ENCODE measurements at places on chromosomes 5 and 9. TPM values are rescaled to one million over a fixed set of nuclear protein-coding genes. Genes with fewer than 3 reads are reported as not detected.

GRCh38 chr5:28808967-28809810 is 1770.8 kb upstream of the CDH9 start:
- no peak for DNase-seq

DNA sequence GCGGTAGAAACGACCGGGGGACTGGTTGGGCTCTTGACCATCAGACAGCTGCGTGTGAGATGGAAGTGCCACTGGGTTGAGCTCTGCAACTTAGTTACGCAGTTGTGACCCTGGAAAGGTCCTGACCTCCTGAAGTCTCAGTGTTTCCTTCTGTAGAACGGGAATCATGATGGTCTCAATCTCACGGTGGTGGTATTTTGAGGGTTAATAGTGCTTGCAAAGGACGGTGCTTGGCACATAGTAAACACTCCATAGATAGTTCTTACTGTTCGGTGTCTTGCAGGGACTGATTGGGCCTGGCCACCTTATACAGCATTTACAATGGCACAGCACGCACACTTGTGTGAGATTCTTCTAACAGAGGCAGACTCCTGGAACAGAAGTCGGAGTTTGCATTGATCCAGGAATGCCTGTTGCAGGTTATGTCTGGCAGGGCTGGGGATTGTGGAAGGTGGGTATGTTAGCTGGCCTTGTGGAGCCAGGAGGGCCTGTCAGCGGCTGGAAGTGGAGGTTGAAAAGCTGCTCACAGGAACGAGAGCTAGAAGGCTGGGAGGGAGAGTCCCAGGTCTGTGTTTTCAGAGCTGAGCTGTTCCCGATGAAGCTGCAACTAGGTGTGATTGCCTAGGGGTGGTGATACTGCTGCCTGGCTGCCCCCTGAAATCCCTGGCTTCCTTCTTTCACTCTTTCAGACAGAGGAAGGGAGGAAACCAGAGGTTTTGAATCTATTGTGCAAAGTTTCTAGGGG is 962 bp upstream of the TXN start:
- peak; percentile 19 for DNase-seq

- DNase-seq, result no peak
These were observed 87.3 kb downstream of the LHFPL2 start for GRCh38 chr5:78561261-78561660.

DNA sequence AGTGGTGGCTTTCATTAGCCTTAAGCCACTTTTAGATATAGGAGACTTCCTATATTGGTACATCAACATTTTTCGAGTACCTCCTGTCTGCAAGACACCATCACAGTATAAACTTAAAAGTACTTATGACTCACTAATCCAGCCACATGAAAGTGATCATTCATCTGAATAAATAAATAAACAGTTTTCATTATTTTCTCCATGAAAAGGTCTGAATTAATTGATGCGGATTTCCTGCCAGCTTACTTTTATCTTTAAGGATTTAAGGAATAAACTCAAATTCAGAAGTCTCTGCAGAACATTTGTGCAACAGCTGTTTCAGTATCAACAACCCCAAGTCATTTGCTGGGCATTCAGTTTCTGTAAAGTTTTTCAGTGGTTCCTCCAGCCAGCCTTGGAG is 4.0 kb downstream of the SAP30L start:
- no peak for DNase-seq

- DNase-seq, result no peak
These were observed 25.6 kb downstream of the TMEFF1 start for GRCh38 chr9:100498592-100498991.

- DNase-seq, result no peak
These were observed 29.9 kb downstream of the SKP1 start for GRCh38 chr5:134146651-134147518.

GRCh38 chr5:113064806-113065205 is 88.2 kb downstream of the DCP2 start:
- no peak for DNase-seq

DNA sequence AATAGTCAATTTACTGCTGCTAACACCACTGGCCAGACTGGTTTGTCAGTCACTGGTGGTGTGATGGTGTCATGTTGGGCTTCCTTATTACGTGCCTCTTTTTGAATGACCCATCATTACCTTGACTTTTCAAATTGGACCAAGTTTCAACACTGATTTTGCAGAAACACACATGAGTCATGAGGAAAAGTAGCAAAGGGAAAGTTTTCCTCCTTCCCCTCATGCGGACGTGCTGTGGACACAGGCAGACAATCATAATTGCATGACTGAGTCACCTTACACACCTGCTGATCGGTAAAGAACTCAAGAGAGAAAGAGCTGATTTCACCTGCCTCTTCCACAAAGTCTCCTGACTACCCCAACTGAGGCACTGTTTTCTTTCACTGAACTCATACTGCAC is 324.5 kb downstream of the ARRDC3 start:
- peak; percentile 32 for DNase-seq

- DNase-seq, result no peak
These were observed 613.5 kb downstream of the PDE4D start for GRCh38 chr5:59279979-59280378.

GRCh38 chr9:132731230-132731629 is 61.0 kb downstream of the GTF3C4 start:
- DNase-seq, result no peak

GRCh38 chr9:14315875-14316601 is 2.1 kb upstream of the NFIB start:
- peak; percentile 65 for DNase-seq

- DNase-seq, result no peak
These were observed 69.7 kb upstream of the RANBP3L start for GRCh38 chr5:36371366-36371765.

DNA sequence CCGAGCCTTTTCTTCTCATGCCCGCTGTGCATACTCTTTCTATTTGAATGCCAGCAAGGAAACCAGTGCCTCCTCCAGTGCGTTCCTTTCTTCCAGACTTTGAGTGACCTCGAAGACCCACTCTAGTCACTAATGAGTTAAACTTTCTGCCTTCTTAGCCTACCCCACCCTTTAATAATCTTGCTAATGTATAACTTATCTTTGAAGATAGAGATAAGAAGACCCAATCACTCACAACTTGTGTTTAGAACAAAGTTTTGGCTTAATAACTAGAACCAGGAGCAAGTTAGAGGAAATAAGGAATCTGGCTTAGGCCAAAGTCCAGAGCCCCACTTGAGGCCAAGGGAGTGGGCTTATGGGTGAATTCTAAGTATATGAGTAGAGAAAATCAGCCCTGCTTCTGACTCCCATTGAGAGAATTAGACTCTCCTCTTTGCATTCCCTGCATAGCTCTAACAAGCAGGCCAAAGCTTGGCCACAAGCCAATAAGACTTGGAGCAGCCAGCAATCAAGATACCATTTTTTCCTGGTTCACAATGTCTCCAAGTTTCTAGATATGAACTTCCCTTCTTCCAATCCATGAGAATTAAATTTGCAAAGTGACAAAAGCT is 181.5 kb upstream of the PIK3R1 start:
- DNase-seq, result peak; percentile 7

DNA sequence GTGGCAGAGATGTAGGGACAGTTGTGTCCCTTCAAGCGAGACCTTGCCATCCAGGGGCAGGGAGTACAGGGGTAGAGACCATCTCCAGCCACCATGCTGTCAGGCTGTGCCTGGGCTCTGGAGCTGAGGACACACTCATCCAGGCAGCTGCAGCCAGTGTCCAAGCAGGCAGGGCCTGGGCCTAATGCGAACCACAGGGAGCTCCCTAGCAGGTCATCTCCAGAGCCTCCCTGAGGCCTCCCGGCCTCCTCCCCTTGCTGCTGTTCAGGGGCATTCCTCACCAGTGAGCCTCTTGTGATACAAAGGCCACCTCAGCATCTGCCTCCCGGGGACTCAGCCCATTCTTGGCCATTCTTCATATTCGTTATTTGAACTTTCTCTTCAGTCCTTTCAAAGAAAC is 35.0 kb downstream of the TPPP start:
- DNase-seq, result no peak

- peak; percentile 37 for DNase-seq
These were observed 465.5 kb downstream of the DNAH5 start for GRCh38 chr5:13478831-13479465.

- no peak for DNase-seq
These were observed 294.2 kb upstream of the CYLC2 start for GRCh38 chr9:102700936-102701335.

DNA sequence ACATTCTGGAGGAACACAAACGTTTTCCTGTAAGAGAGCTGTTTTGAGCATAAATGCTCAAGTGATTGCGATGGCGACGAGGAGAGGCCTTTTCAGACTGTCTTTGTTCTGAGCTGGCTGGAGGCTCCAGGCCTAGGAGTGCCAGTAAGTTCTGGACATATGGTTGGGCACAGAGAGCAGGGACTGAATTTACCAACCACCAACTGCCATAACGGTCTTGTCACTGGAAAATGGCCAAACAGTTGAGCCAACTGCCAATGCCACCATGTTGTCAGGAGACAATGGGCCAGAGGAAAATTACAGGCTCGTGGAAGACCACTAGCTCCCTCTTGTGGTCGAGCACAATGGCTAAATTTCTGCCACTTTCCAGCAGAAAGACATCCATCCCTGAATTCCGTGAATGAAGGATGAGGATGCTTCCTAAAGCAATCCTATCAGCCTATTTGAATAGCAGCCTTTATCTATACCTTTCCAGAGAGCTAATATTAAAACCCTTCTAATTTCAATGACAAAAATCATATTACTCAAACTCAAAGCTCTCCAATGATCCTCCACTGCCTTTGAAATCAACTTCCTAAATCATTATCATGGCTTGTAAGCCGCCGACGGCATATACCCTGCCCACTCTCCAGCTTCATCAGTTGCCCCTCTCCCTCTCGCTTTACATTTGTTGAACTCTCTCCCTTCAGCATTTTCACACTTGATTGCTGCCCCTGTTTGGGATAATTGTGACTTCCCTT is 66.9 kb upstream of the GLIS3 start:
- peak; percentile 74 for DNase-seq

DNA sequence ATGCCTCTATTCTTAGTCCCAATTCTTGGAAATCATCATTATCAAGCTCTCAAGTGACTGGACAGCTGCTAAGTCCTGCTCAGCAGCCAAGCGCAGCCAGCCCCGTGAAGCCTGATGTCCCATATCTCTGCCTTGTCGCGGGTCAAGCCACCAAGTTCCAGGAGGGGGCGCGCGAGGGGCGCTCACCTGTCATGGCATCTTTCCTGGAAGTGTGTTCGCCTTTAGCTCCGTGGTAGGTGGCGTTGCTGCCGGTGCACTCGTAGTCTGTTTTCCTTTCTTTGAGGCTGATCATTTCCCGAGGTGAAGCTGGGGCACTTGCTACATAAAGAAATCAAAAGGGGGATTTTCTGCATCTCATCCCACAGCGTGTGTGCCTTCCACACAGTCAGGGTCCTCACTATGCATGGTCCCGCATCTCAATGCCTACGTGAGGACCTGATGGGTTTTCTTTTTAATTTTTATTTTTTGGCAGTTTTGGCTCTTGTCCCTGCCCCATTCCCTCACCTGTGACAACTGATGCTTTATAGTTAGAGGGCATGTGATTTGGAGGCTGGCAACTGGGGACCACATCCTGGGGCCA is 227.0 kb upstream of the DAP start:
- peak; percentile 50 for DNase-seq

DNA sequence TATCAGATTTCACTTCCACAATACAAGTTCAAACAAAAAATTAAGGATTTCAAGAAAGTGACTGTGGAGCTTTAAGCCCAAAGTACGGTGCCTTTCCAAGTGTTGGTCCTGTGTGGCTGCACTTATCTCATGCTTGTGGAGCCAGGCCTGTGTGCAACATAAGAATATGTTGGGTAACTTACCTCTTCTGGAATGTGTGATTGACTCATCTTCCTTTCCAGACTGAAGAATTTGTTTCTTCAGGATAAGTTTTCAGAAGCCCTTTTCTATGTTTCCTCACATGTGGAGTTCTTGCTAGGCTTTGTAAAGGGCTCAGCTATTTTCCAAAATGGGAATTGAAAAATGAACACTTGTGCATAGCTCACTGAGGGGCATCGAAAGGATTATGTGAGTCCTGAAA is 485.1 kb upstream of the PAPPA start:
- DNase-seq, result no peak

GRCh38 chr9:83920469-83920926 is 734 bp downstream of the KIF27 start:
- DNase-seq, result peak; percentile 60

GRCh38 chr9:113599646-113600022 is 136.1 kb downstream of the RGS3 start:
- DNase-seq, result peak; percentile 87

- DNase-seq, result no peak
These were observed 18.5 kb upstream of the SLC24A2 start for GRCh38 chr9:19807182-19807892.

- no peak for DNase-seq
These were observed 17.2 kb upstream of the HK3 start for GRCh38 chr5:176916337-176916736.

GRCh38 chr9:133602277-133602676 is 6.9 kb downstream of the FAM163B start:
- DNase-seq, result no peak

GRCh38 chr9:14780251-14780650 is 57.7 kb upstream of the CER1 start:
- DNase-seq, result peak; percentile 4

GRCh38 chr9:82553654-82554366 is 509.1 kb downstream of the RASEF start:
- no peak for DNase-seq

- DNase-seq, result peak; percentile 47
These were observed 36.5 kb upstream of the CTSV start for GRCh38 chr9:97075289-97075985.

GRCh38 chr5:140169410-140169809 is 5.6 kb upstream of the CYSTM1 start:
- DNase-seq, result no peak

DNA sequence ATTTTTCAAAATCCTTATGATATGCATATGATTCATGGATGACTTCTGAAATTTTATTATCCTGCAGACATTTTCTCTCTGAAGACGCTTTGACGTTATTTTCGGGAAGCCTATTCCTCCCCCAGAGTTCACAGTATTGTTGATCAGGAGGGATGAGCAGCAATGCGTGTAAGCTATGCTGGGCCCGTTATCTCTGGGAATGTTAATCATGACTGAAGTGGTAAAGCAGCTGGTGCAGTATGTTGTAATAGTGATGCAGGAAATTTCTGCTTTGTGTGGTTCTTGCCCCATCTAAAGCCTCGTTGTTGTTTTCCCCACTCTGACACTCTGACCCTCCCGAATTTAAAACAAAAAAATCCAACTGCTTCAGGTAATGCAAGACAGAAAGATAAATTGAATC is 1797.8 kb upstream of the WWC1 start:
- DNase-seq, result no peak

- DNase-seq, result no peak
These were observed 274.2 kb downstream of the BRINP1 start for GRCh38 chr9:119095072-119095471.

Gene ZNF608
- total RNA-seq, result 5.8 TPM

Gene C9orf153
- total RNA-seq, result under 0.01 TPM

Gene COL15A1
- not detected for total RNA-seq

Gene SNCB
- 1.1 TPM for total RNA-seq

Gene PCDHGB6
- 1.3 TPM for total RNA-seq

Gene PCDHGB2
- total RNA-seq, result 1.3 TPM

Gene SLC6A3
- not detected for total RNA-seq

Gene IFNB1
- not detected for total RNA-seq

Gene PCDHA9
- total RNA-seq, result under 0.01 TPM

Gene COL5A1
- total RNA-seq, result 8.3 TPM

Gene ASPN
- not detected for total RNA-seq

Gene HTR4
- total RNA-seq, result not detected

Gene CNOT6
- 14.4 TPM for total RNA-seq

Gene ARHGEF28
- total RNA-seq, result 49.3 TPM

Gene NDFIP1
- 53.0 TPM for total RNA-seq

Gene ZFP2
- total RNA-seq, result 0.79 TPM

Gene FAM151B
- 2.2 TPM for total RNA-seq

Gene CAVIN4
- total RNA-seq, result 2.0 TPM

Gene FOXD4L5
- total RNA-seq, result not detected
